ENCODE measurements at places on chromosomes 7 and 10.

GRCh38 chr7:64045301-64046040, at the start of gene ZNF727:
Gene ZNF727 (plus strand): TSS chr7:64045434. CDS start chr7:64045622, 188 bp downstream.
- DNase-seq: no peak

DNA sequence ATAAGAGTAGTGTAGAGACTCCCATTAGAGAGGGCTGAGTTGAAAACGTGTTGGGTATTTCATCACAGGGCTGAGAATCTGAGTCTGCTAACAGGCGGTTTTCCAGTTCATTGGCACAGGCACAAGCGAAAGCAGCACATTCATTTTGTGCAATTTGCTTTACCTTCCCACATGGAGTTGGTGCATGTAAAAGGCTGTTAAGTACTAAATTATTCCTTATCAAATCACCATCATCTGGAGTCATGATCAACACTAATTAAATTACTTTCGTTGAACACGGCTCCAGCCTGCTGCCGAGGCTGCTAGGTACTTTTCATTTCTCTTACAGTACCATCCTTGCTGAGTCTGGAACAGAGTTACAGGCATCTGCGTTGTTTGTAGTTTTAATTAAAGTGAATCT, 43.8 kb downstream of the ETV1 start:
- DNase-seq: no peak

GRCh38 chr10:4315551-4315950, 510.5 kb upstream of the AKR1E2 start:
- DNase-seq: no peak

DNA sequence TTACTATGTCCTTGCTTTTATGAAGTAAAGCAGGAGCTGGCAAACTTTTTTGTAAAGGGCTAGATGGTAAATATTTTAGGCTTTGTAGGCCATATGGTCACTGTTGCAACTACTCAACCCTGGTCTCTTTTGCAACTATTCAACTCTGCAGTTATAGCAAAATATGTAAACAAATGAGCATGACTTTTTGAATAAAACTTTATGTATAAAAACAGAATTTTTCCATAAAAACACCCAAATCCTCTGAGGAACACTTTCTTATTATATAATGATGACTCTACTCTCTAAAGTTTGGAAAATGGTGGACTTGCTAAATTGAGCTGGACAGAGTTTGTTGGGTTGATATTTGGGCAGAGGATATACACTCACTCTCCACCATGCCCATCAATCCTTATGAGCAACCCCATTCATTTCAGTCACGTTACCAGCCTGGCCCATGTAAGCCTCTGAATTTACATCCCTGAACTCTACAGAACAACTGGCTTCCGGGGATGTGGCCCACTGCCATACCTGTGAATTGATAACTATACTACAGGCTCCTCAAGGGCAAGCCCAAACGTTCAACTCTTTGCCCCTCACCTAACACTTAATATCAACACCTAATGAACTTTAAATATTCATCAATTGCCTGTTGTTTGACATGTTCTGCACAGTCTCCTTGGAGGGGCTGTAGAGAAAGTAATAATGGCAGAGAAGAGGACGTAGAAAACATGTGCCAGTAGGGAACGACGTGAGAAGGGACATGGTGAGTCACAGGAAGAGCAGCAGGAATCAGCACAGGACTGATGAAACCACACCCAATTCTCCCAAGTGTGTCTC, 37.6 kb downstream of the SGMS1 start:
- no peak for DNase-seq

GRCh38 chr7:114901771-114902170, 20.1 kb upstream of the MDFIC start:
- DNase-seq: no peak

- DNase-seq: peak; percentile 69
Observed at GRCh38 chr7:95916573-95917297, 144.4 kb downstream of the DYNC1I1 start.

DNA sequence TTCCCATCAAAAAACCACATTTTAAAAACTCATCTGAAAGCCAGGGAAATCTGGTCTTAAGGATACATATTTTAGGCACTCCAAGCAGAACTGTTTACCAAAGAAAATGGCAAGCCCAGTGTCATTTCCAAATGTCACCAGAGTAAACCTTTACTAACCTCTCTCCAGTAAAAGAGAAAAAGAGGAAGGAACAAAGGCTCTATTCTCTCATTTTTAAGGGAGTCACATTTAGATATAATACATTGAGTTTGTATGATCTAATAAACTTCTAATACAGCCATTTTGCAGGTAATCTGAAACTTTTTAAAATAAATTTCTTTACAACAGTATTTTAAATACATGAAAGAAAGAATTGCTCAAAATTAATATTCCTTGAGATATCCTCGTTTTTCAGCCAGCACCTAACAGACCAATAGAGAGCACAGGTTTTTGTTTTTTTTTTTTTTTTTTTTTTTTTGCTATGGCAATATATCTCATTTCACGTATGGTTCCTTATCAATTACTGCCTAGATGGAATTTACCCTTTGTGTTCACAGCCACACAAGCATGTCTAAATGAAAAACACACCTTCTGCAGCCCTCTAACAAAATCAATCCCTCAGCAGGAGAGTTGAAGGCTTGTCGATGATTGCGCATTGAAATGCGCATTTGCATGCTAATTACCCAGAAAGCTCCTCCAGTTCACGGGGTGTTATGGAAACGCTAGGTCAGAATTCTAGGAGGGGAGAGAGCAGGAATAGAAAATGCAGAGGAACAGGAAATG, 39.8 kb upstream of the MSRB2 start:
- DNase-seq: no peak

DNA sequence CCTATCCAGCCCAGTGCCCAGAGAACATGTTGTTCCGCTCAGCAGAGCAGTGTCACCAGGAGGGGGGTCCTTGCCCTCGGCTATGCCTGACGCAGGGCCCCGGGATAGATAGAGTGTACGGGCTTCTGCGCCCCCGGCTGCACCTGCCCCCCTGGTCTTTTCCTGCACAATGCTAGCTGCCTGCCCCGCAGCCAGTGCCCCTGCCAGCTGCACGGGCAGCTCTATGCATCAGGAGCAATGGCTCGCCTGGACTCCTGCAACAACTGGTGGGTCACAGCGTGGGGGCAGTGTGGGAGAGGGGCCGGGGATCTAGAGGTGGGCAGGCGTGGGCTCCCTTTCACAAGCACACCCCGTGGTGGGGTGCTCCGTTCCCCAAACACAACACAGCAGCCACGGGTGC, 31.4 kb upstream of the ZNF862 start:
- DNase-seq: no peak

GRCh38 chr7:101924171-101924570, 106.7 kb downstream of the CUX1 start:
- DNase-seq: no peak

- DNase-seq: no peak
Observed at GRCh38 chr7:16338065-16338464, 83.3 kb downstream of the CRPPA start.

- DNase-seq: no peak
Observed at GRCh38 chr10:7400068-7400715, 10.6 kb downstream of the SFMBT2 start.

DNA sequence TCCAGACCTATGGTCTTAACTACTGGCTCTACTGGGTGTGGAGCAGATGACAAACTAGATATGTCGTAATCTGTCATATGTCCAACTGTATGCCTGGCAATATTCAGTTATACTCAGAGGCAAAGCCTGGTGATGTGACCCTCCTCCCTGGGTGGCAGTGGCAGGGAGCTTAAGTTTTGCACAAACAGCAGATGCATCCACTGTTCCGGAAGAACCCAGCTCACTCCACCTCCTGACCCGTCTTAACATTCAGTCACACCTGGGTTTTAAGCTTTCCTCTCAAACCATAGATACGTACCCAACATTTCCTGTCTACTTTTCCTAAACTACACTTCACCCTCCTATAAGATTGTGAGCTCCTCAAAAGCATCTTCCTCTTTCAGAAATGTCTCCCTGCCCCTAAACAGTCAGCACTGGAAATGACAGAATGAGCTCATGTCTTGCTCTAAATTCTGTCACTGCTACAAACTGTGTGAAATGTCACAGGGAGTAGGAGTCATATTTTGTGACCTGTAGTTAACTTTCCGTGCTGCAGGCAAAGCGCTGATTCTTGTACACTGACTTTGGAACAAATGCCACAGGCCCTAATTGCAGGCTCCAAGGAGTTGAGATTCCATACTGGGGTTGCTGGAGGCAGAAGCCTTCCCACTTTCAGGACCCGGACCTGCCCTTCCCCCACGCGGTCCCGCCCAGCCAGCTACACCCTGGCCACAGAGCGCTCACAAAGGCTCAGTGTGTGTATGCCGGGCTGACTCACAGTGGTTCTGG, 23.9 kb downstream of the SCD start:
- no peak for DNase-seq

GRCh38 chr7:148930335-148930734, 46.2 kb upstream of the EZH2 start:
- no peak for DNase-seq

GRCh38 chr10:103759100-103759781, 96.1 kb downstream of the SH3PXD2A start:
- no peak for DNase-seq

DNA sequence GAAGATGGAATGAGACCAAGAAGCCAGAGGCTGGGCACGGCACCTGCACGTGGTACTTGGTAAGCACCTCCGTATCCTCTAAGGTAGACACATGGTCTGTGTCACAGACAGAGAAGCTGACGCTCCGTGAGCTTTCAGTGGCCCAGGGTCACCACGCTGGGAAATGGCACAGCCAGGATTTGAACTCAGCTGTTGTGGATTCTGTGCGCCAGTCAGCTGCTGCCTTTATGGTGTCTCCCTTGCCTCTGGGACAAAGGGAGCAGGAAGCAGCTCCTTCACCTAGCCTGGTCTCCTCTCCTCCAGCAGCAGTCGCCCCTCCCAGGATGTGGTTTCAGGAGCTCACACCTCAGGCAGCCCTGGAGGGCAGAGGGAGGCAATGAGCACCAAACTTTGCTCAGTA, 110.8 kb downstream of the ARHGAP22 start:
- DNase-seq: no peak

GRCh38 chr10:79044036-79044632, 24.6 kb upstream of the ZMIZ1 start:
- DNase-seq: no peak

GRCh38 chr7:24574386-24574785, 1.1 kb downstream of the PALS2 start:
- DNase-seq: no peak

- no peak for DNase-seq
Observed at GRCh38 chr7:130380861-130381455, 664 bp downstream of the CPA1 start.

- DNase-seq: no peak
Observed at GRCh38 chr10:129426606-129427005, 40.4 kb upstream of the MGMT start.

DNA sequence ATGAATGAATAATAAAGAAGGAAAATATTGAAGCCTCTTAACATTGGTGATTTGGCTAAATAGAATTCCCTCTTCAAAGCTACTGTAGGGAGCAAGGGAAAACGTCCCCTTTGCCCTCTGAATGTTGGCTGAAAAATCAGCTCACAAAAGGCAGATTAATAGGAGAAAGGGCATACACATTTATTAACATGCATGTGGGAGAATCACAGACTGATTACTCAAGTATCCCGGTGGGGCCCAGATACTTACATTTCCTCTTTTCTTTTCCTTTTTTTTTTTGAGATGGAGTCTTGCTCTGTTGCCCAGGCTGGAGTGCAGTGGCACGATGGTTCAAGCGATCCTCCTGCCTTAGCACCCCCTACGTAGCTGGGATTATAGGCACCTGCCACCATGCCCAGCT, 68.5 kb downstream of the HK1 start:
- no peak for DNase-seq

DNA sequence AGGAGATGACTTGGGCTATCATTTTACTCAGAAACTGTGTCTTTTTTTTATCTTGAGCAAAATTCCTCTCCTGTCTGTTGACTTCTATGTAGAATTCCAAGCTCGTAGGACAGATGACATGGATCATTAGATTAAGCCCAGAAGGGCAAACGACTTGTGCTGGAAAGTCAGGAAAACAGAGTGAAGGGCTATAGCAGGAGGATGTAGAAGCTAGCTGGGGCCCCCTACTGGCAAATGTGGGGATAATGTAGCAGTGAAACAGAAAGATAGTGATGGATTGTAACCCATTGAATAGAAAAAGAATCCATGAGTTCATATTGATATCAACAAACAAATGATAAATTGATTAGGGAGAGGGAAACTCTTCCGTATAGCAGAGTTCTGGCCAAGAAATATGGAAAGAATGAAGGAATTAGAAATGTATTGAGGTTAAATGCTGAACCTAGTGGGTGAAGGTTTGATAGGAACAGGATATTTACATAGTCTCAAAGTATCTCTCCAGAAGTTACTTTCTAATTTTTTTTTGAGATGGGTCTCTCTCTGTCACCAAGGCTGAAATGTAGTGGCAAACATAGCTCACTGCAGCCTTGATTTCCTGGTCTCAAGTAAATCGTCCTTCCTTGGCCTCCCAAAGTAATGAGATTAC, 103.6 kb downstream of the LYZL1 start:
- no peak for DNase-seq

DNA sequence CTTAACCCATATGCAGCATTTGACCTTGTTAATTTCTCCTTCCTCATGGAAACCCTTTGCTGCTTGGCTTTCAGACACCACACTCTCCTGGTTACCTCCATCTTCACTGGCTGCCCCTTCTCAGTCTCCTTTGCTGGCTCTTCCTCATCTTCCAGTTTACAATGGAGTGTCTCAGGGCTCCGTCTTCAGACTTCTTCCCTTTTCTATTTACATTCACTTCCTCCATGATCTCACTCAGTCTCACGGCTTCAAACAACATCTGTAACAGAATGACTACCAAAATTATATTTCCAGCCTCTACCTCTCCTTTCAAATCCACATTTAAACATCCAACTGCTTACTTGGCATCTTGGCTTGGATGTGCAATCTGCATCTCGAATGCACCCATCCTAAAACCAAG, 140.4 kb downstream of the DKK1 start:
- no peak for DNase-seq

DNA sequence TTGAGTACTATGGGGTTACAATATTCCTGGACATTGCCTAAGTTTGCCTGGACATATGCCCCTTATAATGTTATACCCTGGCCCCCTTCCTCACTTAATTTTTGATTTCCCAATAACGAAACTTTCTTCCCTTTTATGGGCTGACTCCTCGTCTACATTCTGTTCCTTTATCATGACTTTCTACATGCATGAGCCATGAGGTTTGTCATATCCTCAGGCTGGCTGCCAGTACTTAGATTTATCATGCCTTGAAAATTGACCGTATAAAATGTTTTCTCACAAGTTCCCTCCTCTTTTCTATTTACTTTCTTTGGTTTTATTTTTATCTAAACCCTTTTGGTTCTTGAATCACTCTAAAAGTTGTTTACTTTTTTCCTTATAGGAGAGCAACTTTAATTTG, 4.7 kb downstream of the DNAH11 start:
- no peak for DNase-seq

DNA sequence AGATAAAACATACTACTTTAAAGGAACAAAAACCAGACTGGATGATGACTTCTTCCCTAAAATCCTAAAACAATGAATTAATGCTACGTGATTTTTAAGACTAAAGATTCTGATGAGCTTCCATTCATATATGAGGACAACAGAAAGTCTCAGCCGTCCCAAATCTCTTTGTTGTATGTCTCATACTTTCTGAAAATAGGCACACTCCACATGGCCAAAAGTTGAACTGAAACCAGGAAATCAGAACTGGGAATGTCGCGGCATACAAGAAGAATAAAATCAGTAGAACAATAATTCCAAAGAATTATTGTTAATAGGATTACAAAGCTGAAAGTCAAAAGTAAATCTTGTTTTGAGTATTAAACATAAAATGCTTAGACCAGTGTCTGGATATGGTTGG, 195.4 kb upstream of the GHITM start:
- no peak for DNase-seq

- no peak for DNase-seq
Observed at GRCh38 chr10:78314651-78315050, 281.0 kb downstream of the RPS24 start.

GRCh38 chr10:114874827-114875411, 53.3 kb downstream of the FHIP2A start:
- DNase-seq: no peak

All from stimulated activated CD4-positive, alpha-beta T cell treated with anti-CD3 and anti-CD28 coated beads, TNF-alpha, amount 100 ng/mL, for 1 hour (primary cell).